Breast epithelium (tissue), 4 donors: ENCODE measurements at places on chromosomes 4 and X. TPM values are rescaled to one million over a fixed set of nuclear protein-coding genes. Genes with fewer than 3 reads are reported as not detected.

- peaks cover 17% of the 10 kb centered on the region for H3K27me3 ChIP-seq
- no peaks in the 10 kb centered on the region for H3K4me1 ChIP-seq
- H3K36me3 ChIP-seq: no peaks in the 10 kb centered on the region
- no peak overlapping the region for H3K4me3 ChIP-seq
Measured at GRCh38 chrX:15310117-15310516, 5.3 kb downstream of the ASB11 start.

DNA sequence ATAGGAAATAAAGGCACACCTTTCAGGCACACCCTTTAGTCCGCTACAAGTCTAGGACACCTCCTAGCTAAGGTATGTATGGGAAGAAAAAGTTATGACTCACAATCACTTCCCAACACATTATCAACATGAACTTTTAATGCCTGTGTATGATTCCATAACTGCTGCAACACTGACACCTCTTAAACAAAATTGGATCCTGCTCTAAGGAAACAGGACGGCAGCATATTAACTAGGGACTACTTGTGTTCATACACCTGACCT, 2.4 kb upstream of the PPP3CA start:
- no peak overlapping the region for H3K4me3 ChIP-seq
- H3K27ac ChIP-seq: peak overlapping the region; percentile 93
- H3K36me3 ChIP-seq: no peaks in the 10 kb centered on the region
- H3K4me1 ChIP-seq: no peaks in the 10 kb centered on the region
- DNase-seq: no peak

- H3K4me3 ChIP-seq: no peak overlapping the region
- no peaks in the 10 kb centered on the region for H3K4me1 ChIP-seq
- H3K27me3 ChIP-seq: no peaks in the 10 kb centered on the region
- no peak overlapping the region for H3K27ac ChIP-seq
Measured at GRCh38 chrX:19017271-19017670, 33.4 kb upstream of the PHKA2 start.

- H3K36me3 ChIP-seq: no peaks in the 10 kb centered on the region
Measured at GRCh38 chr4:47954677-47955076, 40.3 kb upstream of the NFXL1 start.

DNA sequence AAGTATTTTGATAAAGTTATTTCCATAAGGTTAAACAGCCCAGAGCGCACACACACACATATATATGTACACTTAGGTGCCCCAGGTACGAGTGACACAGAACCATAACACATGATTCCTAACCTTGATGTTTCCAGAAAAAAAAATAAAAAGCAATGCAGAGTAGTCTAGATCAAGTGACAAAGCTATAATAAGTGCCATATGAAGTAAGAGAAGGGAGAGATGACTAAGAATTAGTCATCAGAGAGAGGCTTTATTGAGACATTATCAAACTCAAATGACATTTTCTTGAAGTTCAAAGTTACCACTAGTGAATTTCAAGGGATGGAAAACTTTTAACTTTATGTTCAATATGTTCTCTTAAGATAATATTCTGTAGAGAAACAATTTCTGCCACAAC, 215.0 kb downstream of the HTR2C start:
- no peaks in the 10 kb centered on the region for H3K36me3 ChIP-seq
- DNase-seq: no peak
- H3K4me1 ChIP-seq: no peaks in the 10 kb centered on the region
- peaks cover 6% of the 10 kb centered on the region for H3K27me3 ChIP-seq
- H3K27ac ChIP-seq: no peak overlapping the region
- H3K4me3 ChIP-seq: no peak overlapping the region

Gene MAP3K15
- not detected for total RNA-seq

Gene TCEAL8
- total RNA-seq: 52.2 TPM

Gene AP1AR
- total RNA-seq: 36.1 TPM
